Lower leg skin (tissue), 4 donors: ENCODE measurements at places on chromosomes 12 and 14.

GRCh38 chr12:116545144-116545543 lies 14.0 kb upstream of the MAP1LC3B2 start:
- DNase-seq, result no peak

DNA sequence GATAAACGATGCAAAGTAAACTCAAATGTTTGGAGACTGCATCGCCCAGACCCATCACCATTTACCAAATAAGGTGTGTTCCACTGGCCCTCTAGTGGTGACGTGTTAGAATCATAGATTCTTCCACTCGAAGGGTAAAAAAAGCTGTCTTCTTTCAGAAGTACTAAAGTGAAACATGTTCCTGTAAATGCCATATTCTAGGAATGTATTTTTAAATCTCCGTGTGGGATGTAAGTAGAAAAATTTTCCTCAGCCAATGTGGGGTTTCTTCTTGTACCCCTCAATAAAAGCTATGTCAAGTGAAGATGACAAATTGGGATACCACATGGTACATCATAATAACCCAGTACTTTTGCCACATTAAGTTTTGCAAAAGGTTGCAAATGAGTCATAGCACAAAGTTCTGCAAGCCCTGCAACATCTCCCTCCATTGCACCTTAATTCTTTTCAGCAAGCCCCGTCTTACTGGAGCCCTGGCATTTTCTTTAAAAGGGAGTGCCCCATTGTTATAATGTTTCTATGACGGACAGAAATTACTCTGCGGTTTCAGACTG lies 100.8 kb downstream of the CCER1 start:
- no peak for DNase-seq

DNA sequence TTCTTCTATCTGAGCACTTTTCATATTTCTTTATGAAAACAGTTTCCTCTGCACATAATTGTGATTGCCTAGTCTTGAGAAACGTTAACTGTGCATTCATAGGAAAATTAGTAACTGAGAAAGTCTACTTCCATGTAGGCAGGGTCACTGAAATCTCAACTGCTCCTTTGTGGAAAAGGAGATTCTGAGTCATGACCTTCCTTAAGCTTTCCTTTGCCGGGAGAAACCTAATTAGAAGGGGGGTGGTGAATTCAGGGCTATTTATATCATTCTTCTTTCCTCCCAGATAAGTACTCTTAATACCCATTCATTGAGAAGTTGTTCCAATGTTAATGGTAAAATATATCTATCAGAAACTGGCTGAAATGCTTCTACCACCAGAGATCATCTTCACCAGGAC lies 751.0 kb upstream of the TMEM132C start:
- DNase-seq, result no peak

DNA sequence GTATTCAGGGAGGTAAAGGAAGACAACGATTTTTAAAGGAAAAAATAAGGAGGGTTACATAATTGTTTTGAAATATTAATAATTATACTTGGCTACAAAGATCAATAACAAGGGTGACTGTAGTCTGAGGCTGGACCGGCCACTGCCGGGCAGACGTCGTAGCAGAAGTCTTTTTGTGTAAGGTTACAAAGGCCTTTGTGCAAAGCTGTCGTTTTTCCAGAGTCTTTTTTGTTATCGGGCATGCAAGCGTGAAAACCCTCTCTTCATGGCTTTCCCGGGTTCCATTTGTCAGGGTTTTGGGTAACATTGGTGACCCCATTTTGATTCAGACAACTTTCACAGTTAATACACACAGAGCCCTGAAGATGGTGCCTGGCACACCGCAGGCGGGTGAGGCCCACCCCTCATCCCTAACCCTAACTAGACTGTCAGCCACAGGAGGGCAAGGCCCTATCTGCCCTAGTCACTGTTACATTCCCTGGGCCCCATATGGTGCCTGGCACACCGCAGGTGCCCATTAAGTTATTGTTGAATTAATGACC lies 31.3 kb downstream of the RILPL1 start:
- DNase-seq, result no peak

DNA sequence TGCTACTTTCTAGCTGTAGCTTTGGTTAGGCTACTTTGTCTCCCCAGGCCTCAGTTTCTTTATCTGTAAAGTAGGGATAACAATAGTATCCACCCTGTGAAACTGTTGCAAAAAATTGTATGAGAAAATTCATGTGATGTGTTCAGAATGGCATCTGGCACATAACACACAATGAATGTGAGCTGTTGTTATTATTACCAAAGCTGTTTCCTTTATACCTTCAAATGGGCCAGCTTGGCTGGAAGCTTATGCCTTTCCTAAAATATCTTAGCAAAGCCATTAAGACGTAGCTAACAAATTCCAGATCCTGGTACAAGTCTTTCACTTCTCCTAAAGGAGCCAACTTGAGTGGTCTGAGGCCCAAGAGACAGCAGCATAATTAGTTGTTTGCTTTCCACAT lies 25.2 kb upstream of the MANSC4 start:
- DNase-seq, result no peak

GRCh38 chr12:116368196-116369194 lies 91.0 kb upstream of the MED13L start:
- DNase-seq, result no peak
